A549 treated with Hydrocortisone at 1 μM for 4 hours (cell line): ENCODE measurements at places on chromosomes 2 and 18. TPM values are rescaled to one million over a fixed set of nuclear protein-coding genes. Genes with fewer than 3 reads are reported as not detected.

Gene TEKT4
- not detected in 5 replicates for total RNA-seq

Gene GCKR
- total RNA-seq = 0.09 to 0.84 TPM (median 0.29 TPM) in 4 of 5 replicates, not detected in the other

Gene CFAP221
- total RNA-seq = 0.23 to 0.38 TPM (median 0.28 TPM) in 5 replicates

Gene ACVR1C
- 0.02 to 0.05 TPM in 2 of 5 replicates, not detected in the others for total RNA-seq

Gene ZNF407
- total RNA-seq = 2.4 to 3.5 TPM (median 2.5 TPM) in 5 replicates

Gene PHLPP1
- total RNA-seq = 5.4 to 8.2 TPM (median 7.8 TPM) in 5 replicates

Gene MAP3K19
- total RNA-seq = not detected in 5 replicates

Gene HOXD13
- 0.13 to 0.26 TPM (median 0.15 TPM) in 5 replicates for total RNA-seq

Gene FHOD3
- total RNA-seq = 1.9 to 3.4 TPM (median 2.8 TPM) in 5 replicates

Gene SIX3
- 1.9 to 2.9 TPM (median 2.8 TPM) in 5 replicates for total RNA-seq

Gene HOXD9
- total RNA-seq = 0.58 to 1.7 TPM (median 1.1 TPM) in 5 replicates

Gene LYPD1
- total RNA-seq = 14.6 to 20.6 TPM (median 15.7 TPM) in 5 replicates

Gene COL3A1
- total RNA-seq = 0.09 to 0.21 TPM (median 0.20 TPM) in 5 replicates

Gene IL1R2
- total RNA-seq = 0.92 to 1.5 TPM (median 1.1 TPM) in 5 replicates

Gene TSPYL6
- not detected in 5 replicates for total RNA-seq

Gene FZD7
- total RNA-seq = 5.6 to 6.5 TPM (median 6.2 TPM) in 5 replicates

Gene GPAT2
- total RNA-seq = 0.15 TPM in 1 of 5 replicates, not detected in the others

Gene RIT2
- total RNA-seq = not detected in 5 replicates

Gene GPR35
- total RNA-seq = 0.61 to 0.90 TPM (median 0.87 TPM) in 5 replicates

Gene TUBA3E
- total RNA-seq = 3.0 to 4.6 TPM (median 4.2 TPM) in 5 replicates

Gene ALK
- total RNA-seq = 0.02 TPM in 1 of 5 replicates, not detected in the others

Gene NAT8
- not detected in 5 replicates for total RNA-seq

Gene CAPN13
- total RNA-seq = 0.03 to 0.05 TPM in 2 of 5 replicates, not detected in the others

Gene IHH
- 0.41 to 0.82 TPM (median 0.59 TPM) in 5 replicates for total RNA-seq

Gene ACOXL
- not detected in 5 replicates for total RNA-seq

Gene CFAP65
- 0.07 to 0.29 TPM (median 0.20 TPM) in 5 replicates for total RNA-seq

Gene UGT1A8
- 0.05 to 0.06 TPM in 2 of 5 replicates, not detected in the others for total RNA-seq

Gene BMP10
- total RNA-seq = not detected in 5 replicates

Gene SCG2
- total RNA-seq = 0.90 to 1.3 TPM (median 0.98 TPM) in 5 replicates

Gene NRP2
- total RNA-seq = 84.8 to 140 TPM (median 133 TPM) in 5 replicates

Gene HMSD
- 0.38 to 4.0 TPM (median 0.59 TPM) in 4 of 5 replicates, not detected in the other for total RNA-seq

Gene MTIF2
- total RNA-seq = 39.4 to 55.2 TPM (median 40.9 TPM) in 5 replicates

Gene NTSR2
- 0.05 to 0.09 TPM in 2 of 5 replicates, not detected in the others for total RNA-seq

Gene SKOR2
- total RNA-seq = not detected in 5 replicates
